ENCODE measurements at places on chromosomes 5 and 9. TPM values are rescaled to one million over a fixed set of nuclear protein-coding genes. Genes with fewer than 3 reads are reported as not detected.

DNA sequence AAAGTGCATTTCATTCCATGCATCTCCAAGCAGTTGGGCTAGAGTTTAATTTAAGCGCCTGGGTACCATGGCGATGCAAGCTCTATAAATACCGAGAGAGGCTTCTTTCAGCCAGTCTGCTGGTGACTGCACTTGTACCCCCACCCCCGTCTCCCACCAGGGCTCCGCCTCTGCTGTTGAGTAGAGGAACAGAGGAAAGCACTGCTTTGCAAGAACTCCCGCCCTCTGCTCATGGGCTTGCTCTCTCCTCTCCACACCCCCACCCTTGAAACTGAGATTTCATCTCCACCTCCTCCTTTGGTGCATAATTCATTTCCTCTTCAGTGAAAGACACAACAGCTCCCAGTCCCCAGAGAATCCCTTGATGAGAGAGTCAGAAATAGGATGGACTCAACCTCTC lies 5.1 kb upstream of the WWC1 start:
- H3K27ac ChIP-seq, result no peak overlapping the region
- peaks cover 3% of the 10 kb centered on the region for H3K36me3 ChIP-seq
- peaks cover 12% of the 10 kb centered on the region for H3K4me1 ChIP-seq
- DNase-seq, result no peak

DNA sequence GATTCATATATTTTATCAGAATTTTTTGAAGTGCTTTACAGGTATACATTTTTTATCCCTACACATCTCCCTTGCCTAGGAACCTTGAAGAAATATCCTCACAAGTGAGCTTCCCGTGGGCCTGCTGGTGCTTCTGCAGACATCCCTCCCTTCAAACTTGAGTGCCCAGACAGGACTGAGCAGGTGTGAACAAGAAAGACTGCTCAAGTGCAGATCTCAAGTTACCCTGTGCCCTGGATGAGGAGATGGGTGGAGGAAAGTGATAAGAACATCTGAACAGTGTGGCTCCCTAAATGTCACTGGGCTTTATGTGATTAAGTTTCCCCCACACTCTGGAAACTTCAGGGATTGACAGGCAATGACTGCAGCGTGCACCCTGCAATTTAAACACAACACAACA lies 209.8 kb downstream of the TLE1 start:
- H3K27ac ChIP-seq, result no peak overlapping the region

DNA sequence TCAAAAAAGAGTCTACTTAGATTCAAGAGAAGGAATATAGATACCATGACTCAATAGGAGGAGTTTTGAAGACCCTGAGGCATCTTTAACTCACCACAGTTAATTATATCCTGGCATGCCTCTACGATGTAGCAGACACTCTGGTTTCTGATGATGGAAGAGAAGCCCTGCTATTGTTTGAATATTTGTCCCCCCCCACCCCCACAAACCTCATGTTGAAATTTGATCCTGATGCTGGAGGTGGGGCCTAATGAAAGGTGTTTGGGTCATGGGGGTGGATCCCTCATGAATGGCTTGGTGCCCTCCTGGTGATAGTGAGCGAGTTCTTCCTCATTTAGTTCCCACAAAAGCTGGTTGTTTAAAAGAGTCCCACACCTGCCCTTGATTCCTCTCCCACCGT lies 147.9 kb upstream of the TBCA start:
- peaks cover 13% of the 10 kb centered on the region for H3K27me3 ChIP-seq
- H3K4me1 ChIP-seq, result no peaks in the 10 kb centered on the region
- DNase-seq, result no peak

DNA sequence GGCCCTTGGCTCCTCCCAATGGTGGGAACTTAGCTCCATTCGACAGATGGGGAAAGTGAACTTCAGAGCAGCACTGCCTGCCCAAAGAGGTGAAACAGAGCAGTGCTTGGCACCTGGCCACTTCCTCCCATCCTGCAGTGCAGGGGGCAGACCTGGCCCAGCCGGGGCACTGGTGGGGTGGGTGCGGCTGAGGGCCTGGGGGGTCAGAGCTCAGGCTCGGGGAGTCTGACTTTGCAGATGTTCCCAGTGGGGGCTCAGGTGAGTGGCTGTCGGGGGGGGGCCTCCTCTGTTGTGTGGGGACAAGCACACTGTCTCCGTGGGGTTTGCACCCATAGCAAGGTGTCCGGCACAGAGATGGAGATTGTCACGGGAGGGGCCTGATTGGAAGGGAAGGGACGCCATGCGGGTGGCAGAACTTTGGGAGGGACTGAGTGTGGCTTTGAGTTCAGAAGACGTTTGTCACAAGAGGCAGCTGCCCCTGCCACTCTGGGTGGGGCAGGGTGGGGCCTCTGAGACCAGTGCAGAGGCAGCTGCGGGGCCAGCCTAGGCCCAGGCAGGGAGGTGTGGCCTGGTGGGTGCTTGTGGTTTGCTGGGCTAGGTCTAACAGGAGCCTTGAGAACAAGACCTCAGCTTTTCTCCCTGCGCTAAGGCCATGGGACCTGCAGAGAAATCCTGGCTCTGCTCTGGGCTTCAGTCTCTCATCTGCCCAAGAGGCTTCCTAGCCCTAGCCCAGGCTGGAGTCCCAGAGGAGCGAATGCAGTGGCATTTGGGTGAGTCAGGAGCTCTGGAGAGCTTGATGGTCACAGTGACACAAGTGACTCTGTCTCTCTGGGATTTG lies 2.5 kb downstream of the MYMK start:
- H3K27me3 ChIP-seq, result peaks cover 10% of the 10 kb centered on the region
- no peak overlapping the region for H3K4me3 ChIP-seq
- H3K4me1 ChIP-seq, result peaks cover 15% of the 10 kb centered on the region
- no peaks in the 10 kb centered on the region for H3K36me3 ChIP-seq

Gene PCDHGB6
- 53.7 TPM for total RNA-seq

Gene PRDM9
- not detected for total RNA-seq

DNA sequence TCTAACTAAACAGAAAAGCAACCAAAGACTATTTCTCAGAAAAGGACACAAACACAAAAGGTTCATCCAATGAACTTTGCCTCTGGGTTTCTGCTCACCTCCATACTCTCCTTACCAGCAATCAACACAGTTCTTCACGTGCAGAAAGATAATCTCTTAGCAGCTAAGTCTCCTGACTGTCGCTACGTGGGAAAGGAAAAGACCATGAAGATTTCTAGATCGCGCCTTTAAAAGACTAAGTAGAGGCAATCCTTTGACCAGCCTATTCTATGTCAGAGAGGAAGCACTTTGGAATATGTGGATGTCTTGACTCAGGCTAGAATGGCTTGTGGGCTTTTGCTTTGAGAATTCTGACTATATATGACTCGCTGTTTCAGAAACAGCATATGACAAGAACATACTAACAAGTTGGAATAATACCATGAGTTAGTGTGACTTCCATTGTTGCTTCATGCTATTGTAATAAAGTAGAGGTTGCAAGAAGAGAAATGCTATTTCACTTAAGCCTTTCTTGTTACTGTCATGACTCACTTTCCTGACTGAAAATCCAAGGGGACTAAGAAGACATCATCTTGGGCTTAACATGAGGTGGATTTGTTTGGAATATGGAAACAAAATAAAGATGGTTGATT lies 339.5 kb upstream of the RFX3 start:
- peaks cover 27% of the 10 kb centered on the region for H3K4me1 ChIP-seq
- DNase-seq, result no peak
- no peak overlapping the region for H3K4me3 ChIP-seq
- no peaks in the 10 kb centered on the region for H3K36me3 ChIP-seq

Gene ZDHHC21
- 13.8 TPM for total RNA-seq
